ENCODE measurements at places on chromosomes 11 and 22. TPM values are rescaled to one million over a fixed set of nuclear protein-coding genes. Genes with fewer than 3 reads are reported as not detected.

Gene POU2AF3
- 0.99 TPM for total RNA-seq

Gene TRMT112
- 216 TPM for total RNA-seq

Gene THRSP
- total RNA-seq = not detected

Gene OR51M1
- total RNA-seq = not detected

Gene TMEM132A
- total RNA-seq = 9.0 TPM

Gene APOBEC3H
- total RNA-seq = not detected

- no peaks in the 10 kb centered on the region for H3K4me1 ChIP-seq
- no peaks in the 10 kb centered on the region for H3K36me3 ChIP-seq
Observed at GRCh38 chr22:49202226-49202625, 625.4 kb downstream of the BRD1 start.

DNA sequence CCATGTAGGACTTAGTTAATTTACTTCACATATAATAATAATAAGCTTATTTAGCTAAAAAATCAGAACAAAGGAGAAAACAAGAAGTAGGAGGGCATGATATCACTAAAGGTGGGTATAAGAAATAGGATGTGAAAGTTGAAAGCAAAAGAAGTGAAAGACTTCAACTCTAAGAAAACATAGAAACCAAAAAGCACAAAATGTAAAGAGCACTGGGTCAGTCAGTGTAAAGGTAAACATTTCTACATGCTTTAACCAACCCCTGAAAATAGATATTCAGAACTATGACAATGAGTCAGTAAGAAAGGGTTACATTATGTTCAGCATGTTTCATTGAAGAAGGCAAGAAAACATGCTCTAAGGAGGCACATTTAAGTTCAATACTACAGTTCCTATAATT, 298.8 kb downstream of the SWAP70 start:
- no peak overlapping the region for H3K27ac ChIP-seq
- H3K27me3 ChIP-seq = no peaks in the 10 kb centered on the region
- DNase-seq = no peak
- no peak overlapping the region for H3K4me3 ChIP-seq

GRCh38 chr22:37703906-37704305, 7.1 kb downstream of the TRIOBP start:
- H3K36me3 ChIP-seq = no peaks in the 10 kb centered on the region
- DNase-seq = no peak
- no peak overlapping the region for H3K4me3 ChIP-seq
- H3K4me1 ChIP-seq = no peaks in the 10 kb centered on the region
- H3K27ac ChIP-seq = no peak overlapping the region

GRCh38 chr22:32052936-32053791, 10.1 kb downstream of the SLC5A1 start:
- H3K36me3 ChIP-seq = no peaks in the 10 kb centered on the region
- H3K27ac ChIP-seq = no peak overlapping the region
- H3K27me3 ChIP-seq = no peaks in the 10 kb centered on the region
- no peak for DNase-seq

DNA sequence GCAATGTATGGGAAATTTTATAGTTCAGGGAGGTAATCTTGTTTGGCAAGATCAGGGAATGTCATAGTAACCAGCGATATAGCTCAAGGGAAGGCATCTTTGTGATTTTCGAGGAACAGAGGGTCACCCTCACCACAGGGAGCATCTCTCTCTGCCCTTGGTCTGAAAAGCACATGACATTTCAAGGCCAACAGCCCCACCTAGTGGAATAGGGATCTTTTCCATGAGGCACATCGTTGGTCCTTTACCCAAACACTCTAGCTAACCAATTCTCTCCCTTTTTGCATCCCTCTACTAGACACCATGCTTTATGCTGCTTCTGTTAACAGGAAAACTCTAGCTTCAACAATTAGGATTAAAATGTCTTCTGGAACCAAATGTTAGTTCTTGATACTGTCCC, 179.0 kb downstream of the GRM5 start:
- no peak for DNase-seq
- no peaks in the 10 kb centered on the region for H3K36me3 ChIP-seq
- no peaks in the 10 kb centered on the region for H3K27me3 ChIP-seq

DNA sequence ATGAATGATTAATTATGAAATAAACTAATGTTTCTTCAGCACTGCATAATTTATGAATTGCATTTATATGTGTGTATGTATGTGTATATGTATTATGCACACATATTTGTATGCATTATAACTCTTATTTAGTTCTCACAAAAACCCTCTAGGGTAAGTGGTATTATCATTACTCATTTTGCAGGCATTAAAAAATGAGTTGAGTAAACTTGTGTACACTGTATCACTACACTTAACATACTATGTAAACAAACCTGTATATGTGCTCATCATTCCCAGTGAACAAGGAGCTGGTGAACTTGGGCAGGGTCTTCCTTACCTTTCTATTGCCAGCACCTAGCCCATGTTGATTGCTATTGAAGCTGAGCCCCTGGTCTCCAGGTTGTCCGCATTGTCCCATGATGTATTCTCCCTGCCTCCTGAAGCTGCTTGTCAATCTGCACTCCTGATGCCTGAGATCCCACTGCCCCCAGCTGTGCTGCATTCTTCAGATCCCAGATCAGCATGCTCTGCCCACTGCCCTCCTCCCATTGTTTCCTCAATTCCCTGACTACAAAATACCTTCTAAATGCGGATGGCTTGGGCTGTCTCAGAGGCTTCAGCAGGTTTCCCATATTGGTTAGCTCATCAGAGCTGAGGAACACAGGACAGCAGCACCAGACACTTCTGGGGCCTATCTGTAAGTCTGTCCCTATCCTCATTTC, 267.9 kb upstream of the SESN3 start:
- no peaks in the 10 kb centered on the region for H3K27me3 ChIP-seq
- H3K4me1 ChIP-seq = peaks cover 24% of the 10 kb centered on the region
- no peaks in the 10 kb centered on the region for H3K36me3 ChIP-seq
- no peak for DNase-seq
- no peak overlapping the region for H3K4me3 ChIP-seq

GRCh38 chr11:109222761-109223160, 199.2 kb upstream of the C11orf87 start:
- no peaks in the 10 kb centered on the region for H3K36me3 ChIP-seq
- no peak overlapping the region for H3K4me3 ChIP-seq
- no peak overlapping the region for H3K27ac ChIP-seq
- DNase-seq = no peak

DNA sequence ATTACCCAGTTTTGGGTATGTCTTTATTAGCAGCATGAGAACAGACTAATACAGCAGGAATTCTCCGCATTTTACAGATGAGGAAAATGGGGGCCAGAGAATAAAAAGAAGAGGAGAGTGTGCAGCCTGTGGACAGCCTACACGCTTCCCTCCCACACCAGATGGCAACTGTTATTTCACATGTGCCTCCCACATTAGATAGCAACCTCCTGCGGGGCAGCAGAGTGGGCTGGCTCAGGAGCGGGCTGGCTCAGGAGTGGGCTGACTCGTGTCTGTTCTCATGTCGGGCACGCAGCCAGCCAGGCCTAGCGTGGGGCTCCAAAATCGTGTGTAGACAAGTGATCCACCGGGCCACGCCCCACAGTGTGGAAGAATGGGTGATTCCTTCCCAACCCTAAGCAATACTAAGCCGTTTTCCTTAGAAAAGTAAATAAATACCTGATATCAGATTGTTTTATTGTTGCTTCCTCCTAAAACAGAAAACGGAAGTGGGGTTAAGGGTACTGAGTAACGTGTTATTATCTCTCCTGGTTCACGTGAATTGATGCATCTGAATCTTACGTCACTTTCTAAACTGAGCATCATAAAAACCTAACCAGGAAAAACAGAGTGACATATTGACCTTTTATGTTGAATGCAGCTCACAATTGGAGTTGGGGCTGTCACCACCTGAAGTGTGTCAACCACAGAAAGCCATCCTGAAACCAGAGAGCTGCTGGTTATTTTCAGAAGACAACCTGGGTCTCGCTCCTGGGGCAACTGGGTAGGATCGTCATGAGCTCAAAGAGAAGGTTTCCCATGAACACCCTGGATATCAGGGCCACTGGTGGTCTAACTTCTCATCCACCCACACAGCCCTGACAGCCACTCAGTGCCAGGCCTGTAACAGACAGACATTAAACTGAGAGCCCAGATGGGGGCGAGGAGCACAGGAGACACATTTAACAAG, 3.3 kb downstream of the TTLL1 start:
- H3K36me3 ChIP-seq = no peaks in the 10 kb centered on the region
- H3K4me1 ChIP-seq = peaks cover 15% of the 10 kb centered on the region
- DNase-seq = no peak

DNA sequence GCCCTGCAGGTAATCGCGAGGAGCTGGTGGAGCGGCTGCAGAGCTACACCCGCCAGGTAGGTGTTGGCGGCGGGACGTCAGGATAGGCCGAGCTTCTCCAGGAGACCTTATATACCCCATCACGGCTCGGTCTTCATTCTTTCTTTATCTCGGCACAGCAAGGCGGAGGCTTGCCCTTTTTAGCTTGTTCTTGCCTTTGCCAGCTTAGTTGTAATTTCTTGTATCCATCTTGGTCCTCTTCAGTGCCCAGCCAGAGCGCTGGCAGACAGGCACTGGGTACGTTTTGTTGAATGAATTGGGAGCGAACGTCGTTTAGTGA, 459 bp downstream of the SF3B2 start:
- H3K4me3 ChIP-seq = peak overlapping the region; percentile 86
- DNase-seq = no peak
- H3K27ac ChIP-seq = peak overlapping the region; percentile 92
- peaks cover 42% of the 10 kb centered on the region for H3K4me1 ChIP-seq
- H3K36me3 ChIP-seq = peaks cover 43% of the 10 kb centered on the region

DNA sequence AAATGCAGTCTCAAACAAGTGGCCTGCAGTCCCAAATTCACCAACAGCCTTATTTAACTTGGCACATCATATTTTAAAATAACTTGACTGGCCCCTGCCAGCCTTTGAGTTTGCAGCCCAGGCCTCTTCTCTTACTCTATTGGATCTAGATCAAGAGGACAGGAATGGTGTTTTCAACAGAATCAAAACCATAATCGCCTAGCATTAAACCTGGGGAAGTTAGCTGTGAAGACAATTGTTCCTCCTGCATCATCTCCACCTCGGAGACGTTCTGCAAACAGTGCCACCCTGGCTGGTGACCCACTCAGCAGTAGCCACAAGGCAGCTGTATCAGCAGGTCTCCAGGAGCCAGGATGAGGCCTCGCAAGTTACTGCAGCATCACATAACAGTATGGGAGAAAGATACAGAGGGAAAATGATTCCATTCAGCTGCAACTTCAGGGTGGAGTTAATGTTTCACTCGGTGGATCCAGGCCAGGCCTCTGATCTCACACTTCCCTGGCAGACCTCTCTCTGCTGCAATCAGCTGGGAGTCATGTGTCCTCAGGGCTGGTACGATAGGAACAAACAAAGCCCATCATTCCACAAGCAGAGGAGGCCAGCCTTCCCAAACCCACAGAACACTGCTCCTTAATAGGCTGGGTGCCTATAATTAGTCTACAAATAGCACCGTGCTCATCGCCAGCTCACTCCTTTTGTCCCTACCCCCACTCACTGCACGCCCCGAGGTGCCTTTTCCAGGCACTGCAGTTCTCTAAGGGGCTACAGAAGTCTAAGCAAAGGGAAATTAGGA, 18.6 kb upstream of the SCN2B start:
- DNase-seq = no peak
- no peaks in the 10 kb centered on the region for H3K36me3 ChIP-seq
- H3K27ac ChIP-seq = peak overlapping the region; percentile 42
- H3K4me3 ChIP-seq = no peak overlapping the region
- H3K4me1 ChIP-seq = peaks cover 22% of the 10 kb centered on the region

DNA sequence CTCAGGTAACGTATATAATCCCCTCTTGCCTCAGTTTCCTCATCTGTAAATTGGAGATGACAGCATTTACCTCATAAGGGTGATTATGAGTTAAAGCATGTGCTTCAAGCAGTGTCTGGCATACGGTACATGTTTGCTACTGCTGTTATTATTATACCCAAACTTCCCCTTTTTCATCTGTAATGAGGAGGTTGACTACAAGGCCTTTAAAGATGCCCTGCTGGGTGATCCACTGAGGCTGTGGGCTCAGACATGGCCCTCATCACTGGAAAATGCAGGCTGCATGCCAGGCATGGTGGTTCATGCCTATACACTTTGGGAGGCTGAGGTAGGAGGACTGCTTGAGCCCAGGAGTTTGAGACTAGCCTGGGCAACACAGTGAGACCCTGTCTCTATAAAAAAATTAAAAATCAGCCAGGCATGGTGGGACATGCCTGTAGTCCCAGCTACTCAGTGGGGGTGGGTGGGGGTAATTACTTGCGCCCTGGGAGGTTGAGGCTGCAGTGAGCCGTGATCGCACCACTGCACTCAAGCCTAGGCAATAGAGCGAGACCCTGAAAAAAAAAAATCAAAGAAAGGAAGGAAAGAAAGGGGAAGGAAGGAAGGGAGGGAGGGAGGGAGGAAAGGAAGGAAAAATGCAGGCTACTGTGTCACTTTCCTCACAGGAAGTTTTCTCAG, 4.3 kb downstream of the PIK3IP1 start:
- DNase-seq = no peak
- peak overlapping the region; percentile 93 for H3K27ac ChIP-seq
- H3K27me3 ChIP-seq = no peaks in the 10 kb centered on the region
- peaks cover 51% of the 10 kb centered on the region for H3K4me1 ChIP-seq
- H3K4me3 ChIP-seq = no peak overlapping the region

- no peak overlapping the region for H3K27ac ChIP-seq
- peaks cover 97% of the 10 kb centered on the region for H3K36me3 ChIP-seq
- H3K27me3 ChIP-seq = no peaks in the 10 kb centered on the region
- H3K4me1 ChIP-seq = no peaks in the 10 kb centered on the region
Observed at GRCh38 chr11:71481101-71481960, 28.3 kb downstream of the NADSYN1 start.

DNA sequence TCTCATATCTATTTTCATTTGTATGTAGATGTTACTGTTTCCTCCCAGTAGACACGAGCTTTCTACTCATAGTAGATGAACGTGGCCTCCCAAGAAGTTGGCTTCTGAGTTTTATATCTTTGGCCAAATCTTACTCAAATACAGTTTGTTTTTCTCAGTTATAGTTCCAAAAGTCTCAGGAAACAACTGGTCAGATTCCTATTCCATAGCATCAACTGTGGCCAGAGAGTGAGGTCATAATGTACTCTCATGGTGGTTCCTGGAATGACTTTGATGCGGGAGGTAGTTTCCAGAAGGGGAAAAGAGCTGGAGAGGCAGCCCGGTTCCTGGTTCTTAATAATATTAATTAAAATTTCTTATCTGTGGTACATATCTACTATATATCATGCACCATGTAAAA, 77.3 kb downstream of the SLC17A6 start:
- no peak overlapping the region for H3K4me3 ChIP-seq
- no peaks in the 10 kb centered on the region for H3K27me3 ChIP-seq
- H3K36me3 ChIP-seq = no peaks in the 10 kb centered on the region
- H3K4me1 ChIP-seq = no peaks in the 10 kb centered on the region
- no peak for DNase-seq
